ENCODE measurements at places on chromosomes 1 and 21.

GRCh38 chr1:29029667-29030066 lies 94.0 kb downstream of the TMEM200B start:
- DNase-seq, result no peak

- no peak for DNase-seq
Observed at GRCh38 chr1:184771190-184771691, 16.6 kb upstream of the EDEM3 start.

DNA sequence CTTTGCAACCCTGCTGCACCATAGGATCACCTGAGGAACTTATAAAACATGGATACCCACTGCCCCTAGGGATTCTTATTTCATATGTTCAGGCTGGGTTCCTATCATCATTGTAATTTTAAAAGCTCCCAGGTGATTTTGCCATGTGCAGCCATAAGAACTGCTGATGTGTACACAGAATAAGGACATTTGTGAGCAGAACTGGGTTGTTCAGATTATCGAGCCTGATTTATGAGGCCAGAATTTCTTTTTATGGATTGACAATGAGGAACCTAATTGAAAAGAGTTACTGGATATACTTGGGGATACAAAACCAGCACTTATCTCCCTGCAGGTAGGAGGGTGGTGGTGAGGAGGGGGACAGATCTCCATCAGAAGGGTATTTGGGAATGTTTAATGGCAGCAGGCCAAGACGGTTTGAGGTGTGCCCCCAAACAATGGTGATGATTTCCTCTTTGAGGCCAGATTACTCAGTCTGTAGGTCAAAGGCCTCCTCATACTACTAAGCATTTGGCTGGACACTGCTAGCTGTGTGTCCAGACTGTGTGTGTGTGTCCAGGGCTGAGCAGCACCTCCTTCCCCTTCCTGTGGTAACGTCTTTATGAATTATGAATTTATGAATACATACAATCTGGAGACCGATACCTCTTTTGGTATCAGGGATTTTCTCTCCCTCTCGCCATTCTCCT lies 18.9 kb downstream of the NOS1AP start:
- no peak for DNase-seq

- DNase-seq, result no peak
Observed at GRCh38 chr1:225897595-225898514, 8.9 kb upstream of the LEFTY1 start.

DNA sequence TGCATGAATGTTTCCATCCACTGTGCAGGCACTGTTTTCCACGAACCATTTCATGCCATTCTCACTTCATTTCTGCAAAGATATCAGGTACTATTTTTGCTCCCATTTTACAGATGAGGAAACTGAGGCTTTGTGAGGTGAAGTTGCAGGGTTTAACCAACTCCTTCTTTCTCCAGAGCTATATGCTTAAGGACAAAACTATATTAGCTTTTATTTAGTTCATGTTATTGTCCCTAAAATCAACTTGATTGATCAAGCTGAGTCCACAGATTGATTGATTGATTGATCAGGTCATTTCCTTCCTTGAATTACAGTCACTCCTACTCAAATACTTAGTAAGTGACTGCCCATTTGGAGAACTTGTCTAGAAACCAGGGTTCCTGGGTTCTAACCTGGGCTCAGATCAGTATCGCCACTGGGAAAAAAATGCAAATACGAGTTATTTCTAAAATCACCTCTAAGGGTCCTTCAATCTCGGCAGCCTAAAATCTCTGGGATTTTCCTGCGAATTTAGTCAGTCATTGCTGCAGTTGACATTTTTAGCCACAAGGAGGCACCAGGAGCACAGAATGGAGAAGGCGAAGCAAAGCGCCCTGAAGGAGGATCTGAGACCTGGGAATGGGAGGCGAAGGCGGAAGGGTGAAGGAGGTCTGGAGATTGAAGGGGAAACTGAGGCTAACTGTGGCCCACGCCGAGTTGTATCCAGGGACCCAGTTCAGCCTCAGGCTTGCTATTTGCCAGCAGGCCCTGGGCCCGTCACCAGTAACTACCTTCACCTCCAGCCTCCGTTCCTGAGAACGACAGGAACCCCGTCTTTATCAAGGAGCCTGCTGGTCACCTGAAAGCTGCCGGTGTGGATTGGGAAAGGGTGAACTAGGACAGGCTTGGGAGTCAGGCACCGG lies 14.3 kb upstream of the MUL1 start:
- DNase-seq, result peak; percentile 70

GRCh38 chr21:37688952-37689659 lies 227.2 kb downstream of the KCNJ6 start:
- DNase-seq, result no peak

Measured in AG08396 (cell line).